ENCODE measurements at places on chromosomes 12 and 14. TPM values are rescaled to one million over a fixed set of nuclear protein-coding genes. Genes with fewer than 3 reads are reported as not detected.

CELA1 gene
- total RNA-seq: not detected

METAP2 gene
- total RNA-seq: 175 TPM

DCD gene
- not detected for total RNA-seq

SLCO1B3 gene
- total RNA-seq: 2.1 TPM

CD4 gene
- not detected for total RNA-seq

SLC2A14 gene
- not detected for total RNA-seq

ANAPC7 gene
- total RNA-seq: 56.6 TPM

BCL11B gene
- total RNA-seq: 2.9 TPM

TSPAN8 gene
- total RNA-seq: not detected

ATXN7L3B gene
- 20.2 TPM for total RNA-seq

GRIN2B gene
- total RNA-seq: under 0.01 TPM

DNA sequence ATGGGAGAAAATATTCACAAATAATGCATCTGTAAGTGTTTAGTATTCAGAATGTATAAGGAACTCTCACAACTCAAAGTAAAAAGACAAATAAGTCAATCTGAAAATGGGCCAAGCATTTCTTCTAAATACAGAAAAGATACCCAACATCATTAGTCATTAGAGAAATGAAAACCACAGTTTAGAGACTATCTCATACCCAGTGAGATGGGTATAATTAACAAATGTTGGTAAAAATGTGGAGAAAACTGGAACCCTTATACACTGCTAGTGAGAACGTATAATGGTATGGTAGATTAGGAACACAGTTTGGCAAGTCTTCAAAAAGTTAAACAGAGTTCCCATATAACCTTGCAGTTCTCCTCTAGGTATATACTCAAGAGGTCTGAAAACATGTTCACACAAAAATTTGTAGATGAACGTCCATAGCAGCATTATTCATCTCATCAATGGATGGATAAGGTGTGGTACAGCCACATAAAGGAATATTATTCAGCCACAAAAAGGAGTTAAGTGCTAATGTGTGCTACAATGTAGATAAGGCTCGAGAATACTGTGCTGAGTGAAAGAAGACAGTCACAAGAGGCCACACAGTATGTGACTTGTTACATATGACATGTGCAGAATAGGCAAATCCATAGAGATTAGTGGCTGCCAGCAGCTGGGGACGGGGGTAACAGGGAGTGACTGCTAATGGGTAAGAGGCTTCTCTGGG is 5.9 kb downstream of the VCPKMT start:
- no peak for DNase-seq

DNA sequence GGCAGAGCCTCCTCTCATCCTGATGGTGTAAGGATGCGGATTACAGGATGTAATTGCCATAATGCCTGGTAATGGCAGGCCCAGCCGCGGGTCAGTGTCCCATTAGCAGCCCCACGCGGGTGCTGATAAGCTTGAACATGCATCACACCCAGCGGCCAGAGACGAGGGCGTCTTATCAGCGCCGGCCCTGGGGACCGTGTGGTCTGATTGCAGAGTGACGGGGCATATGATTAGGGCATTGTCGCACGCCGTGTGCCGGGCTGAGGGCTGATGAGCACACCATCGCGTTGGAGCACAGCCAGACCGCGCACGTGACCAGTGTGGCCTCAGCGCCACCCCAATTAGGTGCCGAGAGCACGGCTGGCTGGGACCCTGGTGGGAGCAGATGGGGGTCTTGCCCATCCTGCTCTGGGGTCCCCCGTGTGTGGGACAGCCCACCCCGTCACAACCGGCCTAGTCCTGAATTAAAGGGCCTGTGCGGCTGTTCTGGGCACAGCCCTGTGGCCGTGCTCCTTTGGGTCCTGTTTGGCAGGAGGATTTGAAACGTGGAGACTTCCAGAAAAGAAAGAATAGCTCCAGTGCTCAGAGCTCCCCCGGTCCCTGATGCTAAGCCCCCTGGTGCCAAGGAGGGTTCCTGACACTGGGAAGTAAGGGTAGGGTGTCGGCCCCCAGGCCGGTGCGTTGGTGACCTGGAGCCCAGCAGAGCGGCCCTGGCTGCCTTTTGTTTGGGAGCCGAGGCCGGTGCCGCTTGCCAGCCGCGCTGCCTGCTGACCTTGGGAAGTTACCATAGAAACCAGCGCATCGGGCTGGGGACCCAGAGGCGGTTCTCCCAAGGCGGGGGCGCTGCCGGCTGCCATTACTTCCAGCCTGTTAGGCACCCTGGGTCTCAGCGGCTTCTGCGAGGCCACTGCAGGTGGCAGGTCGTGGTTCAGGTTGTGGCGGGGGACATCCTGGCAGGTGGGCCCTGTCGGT is 20.7 kb downstream of the KIF26A start:
- peak; percentile 29 for DNase-seq

GRCh38 chr12:104108755-104109445 is 29.1 kb downstream of the NFYB start:
- DNase-seq: peak; percentile 81

DNA sequence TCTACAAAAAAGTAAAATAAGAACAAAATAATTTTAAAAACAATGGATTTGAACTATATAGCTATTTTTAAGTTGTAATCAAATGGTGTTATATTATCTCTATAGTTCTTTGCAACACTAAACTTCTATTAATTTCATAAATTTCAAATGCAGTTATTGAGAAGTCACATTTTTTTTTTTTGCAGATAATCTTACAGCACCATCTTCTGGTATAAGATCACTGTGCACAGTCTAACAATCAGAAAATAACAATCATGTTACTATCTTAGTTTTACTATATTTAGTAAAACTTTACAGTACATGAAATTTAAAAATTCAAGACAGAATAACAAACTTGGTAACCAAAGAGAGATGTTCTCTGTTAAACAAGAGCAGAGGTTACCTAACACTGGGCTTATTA is 40.6 kb downstream of the GXYLT1 start:
- DNase-seq: no peak

- DNase-seq: no peak
These were observed 49.3 kb upstream of the BEGAIN start for GRCh38 chr14:100636559-100636958.

DNA sequence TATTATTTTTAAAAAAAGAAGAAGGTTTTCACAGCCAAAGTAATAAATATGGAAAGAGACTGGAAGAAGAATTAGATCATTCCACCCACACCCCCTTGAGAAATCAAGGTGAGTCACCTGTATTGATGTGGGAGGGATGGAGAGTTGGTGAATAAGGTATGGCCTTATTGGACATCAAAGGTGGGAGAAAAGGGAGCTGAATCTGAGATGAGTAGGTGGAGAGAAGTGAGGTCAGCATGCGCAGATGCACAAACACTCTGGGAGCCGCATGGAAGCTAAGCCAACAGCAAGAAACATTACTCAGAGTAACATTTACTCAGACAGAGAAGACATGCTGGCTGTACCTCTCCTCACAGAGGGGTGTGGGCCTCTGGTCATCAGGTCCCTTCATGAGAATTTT is 113.1 kb upstream of the FOXG1 start:
- DNase-seq: peak; percentile 69

DNA sequence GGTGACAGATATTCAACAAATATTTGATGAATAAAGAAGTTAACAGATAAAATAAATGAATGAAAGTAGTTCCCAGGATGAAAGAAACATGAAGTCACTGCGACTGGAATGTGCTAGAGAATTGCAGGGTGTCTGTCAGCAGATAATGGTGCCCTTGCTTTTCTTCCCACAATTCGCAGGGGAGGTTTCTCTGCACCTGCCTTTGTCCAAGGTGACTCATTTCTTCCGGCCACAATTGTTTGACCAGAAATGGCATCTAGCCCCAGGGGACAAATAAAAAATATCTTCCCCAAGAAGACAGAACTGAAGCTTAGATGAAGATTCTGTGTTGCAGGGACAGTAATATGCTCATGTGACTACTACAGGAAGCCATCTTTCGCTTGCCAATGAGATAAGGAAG is 316.1 kb upstream of the TBX3 start:
- DNase-seq: peak; percentile 75

- peak; percentile 64 for DNase-seq
These were observed 595 bp downstream of the KLHL28 start for GRCh38 chr14:44961151-44961553.

GRCh38 chr12:68159681-68160304 is at the start of gene IFNG:
Gene IFNG (minus strand): TSS chr12:68159740. CDS start chr12:68159615, 125 bp downstream.
- no peak for DNase-seq

DNA sequence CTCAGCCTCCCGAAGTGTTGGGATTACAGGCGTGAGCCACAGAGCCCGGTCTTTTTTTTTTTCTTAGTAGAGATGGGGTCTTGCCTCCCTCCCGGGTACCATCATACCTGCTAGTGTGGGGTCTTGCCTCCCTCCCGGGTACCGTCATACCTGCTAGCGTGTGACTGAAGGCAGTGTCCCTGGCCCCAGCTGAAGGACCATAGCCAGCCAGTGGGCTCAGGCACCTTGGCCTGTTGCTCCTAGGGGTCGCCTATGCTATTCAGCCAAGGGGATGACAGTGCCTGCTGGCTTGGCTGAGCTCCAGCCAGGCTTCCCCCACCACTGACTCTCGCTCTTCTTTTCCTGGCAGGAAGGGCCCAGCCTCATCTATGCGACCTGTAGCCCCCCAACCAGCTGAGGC is 10.5 kb upstream of the BLTP3B start:
- DNase-seq: no peak

DNA sequence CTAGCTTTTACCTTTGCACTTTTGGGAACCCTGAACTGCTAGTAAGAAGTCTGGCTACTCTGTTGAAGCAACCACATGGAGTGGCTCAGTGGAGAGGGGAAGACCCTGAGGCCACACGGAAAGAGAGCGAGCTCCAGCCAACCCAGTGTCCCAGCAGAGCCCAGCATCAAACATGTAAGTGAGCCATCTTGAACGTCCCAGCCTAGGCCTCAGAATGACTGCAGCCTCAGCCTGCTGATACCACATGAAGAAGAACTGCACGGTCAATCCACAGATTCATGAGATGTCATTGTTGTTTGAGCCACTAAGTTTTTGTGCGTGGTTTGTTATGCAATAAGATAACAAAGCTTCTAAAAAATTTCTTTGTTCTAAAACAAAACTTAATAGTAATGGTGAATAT is 40.2 kb downstream of the TFCP2 start:
- DNase-seq: no peak

GRCh38 chr12:58233886-58234285 is 292.5 kb downstream of the ATP23 start:
- no peak for DNase-seq

GRCh38 chr14:60161196-60162107 is 3.7 kb downstream of the DHRS7 start:
- no peak for DNase-seq

GRCh38 chr12:24815114-24815423 is 133.8 kb downstream of the BCAT1 start:
- no peak for DNase-seq

GRCh38 chr12:104958001-104958804 is at the start of gene SLC41A2:
Gene SLC41A2 (minus strand): TSS chr12:104958290. CDS start chr12:104928527, 29,763 bp downstream.
- peak; percentile 94 for DNase-seq

GRCh38 chr14:69432364-69432763 is 33.9 kb downstream of the SLC39A9 start:
- DNase-seq: no peak

DNA sequence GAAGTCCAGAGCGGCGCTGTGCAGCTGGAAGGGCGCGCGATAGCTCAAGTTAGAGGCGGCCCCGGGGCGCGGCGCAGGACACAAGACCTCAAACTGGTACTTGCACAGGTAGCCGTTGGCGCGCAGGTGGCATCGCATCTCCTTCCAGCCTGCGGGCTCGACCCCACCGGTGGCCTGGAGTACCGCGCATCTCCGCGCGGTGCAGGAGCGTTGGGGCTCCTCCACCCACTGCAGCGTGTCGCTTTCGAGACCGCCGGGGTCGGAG is 553 bp downstream of the CLEC14A start:
- no peak for DNase-seq
